ENCODE measurements at places on chromosomes 7 and 10. TPM values are rescaled to one million over a fixed set of nuclear protein-coding genes. Genes with fewer than 3 reads are reported as not detected.

OR9A2 gene
- total RNA-seq: not detected

SORCS3 gene
- total RNA-seq: not detected

SLC39A12 gene
- total RNA-seq: under 0.01 TPM

ZDHHC4 gene
- 33.5 TPM for total RNA-seq

ELN gene
- total RNA-seq: 0.09 TPM

GLI3 gene
- total RNA-seq: 3.5 TPM

Data from endothelial cell of coronary artery (primary cell).